ENCODE measurements at places on chromosomes 6 and 20.

- no peak for DNase-seq
Observed at GRCh38 chr6:38813041-38813823, 98.1 kb downstream of the DNAH8 start.

- DNase-seq, result no peak
Observed at GRCh38 chr6:92369309-92369708, 1050.0 kb downstream of the EPHA7 start.

GRCh38 chr20:37969949-37970855 is 63.1 kb downstream of the TTI1 start:
- DNase-seq, result no peak

DNA sequence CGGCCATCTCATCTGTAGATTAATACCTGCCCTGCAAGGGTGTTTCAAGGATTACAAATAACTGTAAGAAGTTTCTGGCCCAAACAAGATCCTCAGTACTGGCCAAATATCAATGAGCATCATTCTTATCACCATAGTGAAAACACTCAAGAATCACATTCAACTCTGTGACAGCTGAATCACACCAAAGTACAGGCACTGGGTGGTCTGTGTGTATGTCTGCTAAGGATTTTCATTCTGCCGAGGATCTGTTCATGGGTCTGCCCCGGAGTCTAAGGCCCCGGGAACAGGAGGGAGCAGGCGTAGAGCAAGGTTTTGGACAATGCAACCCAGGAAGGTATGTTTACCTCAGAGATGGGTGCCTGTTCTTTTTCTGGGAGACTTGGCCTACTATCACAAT is 110.5 kb downstream of the TRERF1 start:
- no peak for DNase-seq

DNA sequence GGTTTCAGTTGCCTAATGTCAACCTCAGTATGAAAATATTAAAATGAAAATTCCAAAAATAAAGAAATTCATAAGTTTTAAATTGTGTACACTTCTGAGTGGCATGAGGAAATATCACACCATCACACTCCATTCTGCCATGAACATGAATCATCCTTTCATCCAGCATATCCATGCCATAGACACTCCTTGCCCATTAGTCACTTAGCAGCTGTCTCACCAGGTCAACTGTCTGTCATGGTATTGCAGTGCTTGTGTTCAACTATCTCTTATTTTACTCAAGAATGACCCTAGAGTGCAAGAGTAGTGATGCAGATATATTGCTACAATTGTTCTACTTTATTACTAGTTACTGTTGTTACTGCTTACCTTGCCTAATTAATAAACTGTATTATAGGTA is 712.4 kb downstream of the EPHA7 start:
- DNase-seq, result no peak

DNA sequence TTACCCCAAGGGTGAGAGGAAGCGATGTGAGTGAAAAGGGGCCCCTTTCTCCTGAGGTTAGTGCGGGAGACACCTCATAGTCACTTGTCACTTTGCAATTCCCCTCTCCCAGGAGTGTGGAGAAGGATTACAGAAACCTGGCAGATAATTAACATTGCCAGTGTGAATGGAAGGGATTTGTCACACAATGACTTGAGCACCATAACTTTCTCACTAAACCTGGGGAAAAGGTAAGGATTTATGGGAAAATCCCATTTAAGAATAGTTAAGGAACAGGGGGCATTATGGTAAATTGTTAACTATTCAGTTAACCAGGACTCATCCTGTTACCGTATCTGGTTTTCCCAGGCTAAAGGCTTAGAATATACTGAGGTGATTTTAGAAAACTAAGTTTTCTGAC is 219.5 kb upstream of the JAG1 start:
- no peak for DNase-seq

GRCh38 chr6:162082520-162082919 is 645.0 kb downstream of the PRKN start:
- DNase-seq, result no peak

- no peak for DNase-seq
Observed at GRCh38 chr20:32898729-32899128, 40.0 kb downstream of the EFCAB8 start.

GRCh38 chr6:142943711-142944123 is 1.3 kb downstream of the HIVEP2 start:
- peak; percentile 38 for DNase-seq

DNA sequence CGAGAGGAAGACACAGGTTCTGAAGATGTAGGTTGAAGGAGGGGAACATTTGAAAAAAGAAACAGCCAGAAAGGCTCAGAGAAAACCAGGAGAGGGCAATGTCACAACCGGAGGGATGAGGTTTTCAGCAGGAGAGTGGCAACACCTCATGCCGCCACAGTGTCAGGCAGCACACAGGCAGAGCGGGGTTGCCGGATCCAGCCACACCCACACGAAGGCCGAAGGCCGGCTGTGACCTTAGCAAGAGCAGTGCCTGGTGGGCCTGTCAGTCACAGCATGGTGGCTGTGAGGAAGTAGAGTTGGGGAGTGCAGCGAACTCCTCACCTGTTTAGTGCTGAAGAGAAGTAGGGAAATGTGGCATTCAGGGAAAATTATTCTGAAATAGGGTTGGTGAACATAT is 14.0 kb downstream of the HDDC2 start:
- DNase-seq, result no peak

GRCh38 chr20:48246061-48246790 is 460.9 kb upstream of the SULF2 start:
- DNase-seq, result no peak

- no peak for DNase-seq
Observed at GRCh38 chr6:166446567-166447065, 63.9 kb upstream of the MPC1 start.

DNA sequence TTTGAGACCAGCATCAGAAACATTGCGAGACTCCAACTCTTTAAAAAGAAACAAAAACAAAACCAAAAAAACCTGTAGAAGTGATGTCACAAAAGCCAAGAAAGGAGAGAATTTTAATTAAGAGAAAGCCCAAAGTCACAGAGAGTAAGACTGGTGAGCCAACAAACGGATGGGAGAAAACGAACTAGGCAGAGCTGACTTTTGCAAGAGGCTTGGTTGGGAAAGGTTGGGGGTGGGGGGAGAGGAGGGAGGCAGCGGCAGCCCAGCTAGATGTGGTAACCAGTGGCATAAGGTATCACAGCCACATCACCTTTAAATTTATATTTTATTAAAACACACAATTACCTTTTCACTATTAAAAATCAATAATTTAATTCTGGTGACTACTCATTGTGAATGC is 23.5 kb downstream of the NOL7 start:
- DNase-seq, result no peak

GRCh38 chr20:47989957-47990356 is 204.7 kb upstream of the SULF2 start:
- DNase-seq, result no peak

DNA sequence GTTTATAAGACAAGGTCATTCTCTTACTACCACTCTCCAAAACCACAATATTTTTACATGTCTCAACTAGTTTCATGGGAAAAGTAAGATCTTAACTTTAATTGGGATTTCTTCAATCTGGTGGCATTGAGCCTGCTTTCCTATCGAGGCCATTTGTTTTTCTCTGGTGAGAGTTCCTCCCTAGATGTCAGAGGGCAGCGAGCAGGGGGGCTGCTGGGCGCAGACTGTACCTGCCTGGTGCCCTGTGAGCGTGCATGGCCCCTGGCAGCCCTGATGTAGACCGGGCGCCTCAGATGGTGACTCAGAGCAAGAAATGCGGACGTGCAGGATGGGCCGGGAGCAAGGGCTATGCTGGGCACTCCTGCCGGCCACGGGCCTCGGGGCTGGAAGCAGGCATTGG is 27.2 kb downstream of the ERMARD start:
- no peak for DNase-seq

- no peak for DNase-seq
Observed at GRCh38 chr6:136895901-136896300, 26.2 kb upstream of the SLC35D3 start.

DNA sequence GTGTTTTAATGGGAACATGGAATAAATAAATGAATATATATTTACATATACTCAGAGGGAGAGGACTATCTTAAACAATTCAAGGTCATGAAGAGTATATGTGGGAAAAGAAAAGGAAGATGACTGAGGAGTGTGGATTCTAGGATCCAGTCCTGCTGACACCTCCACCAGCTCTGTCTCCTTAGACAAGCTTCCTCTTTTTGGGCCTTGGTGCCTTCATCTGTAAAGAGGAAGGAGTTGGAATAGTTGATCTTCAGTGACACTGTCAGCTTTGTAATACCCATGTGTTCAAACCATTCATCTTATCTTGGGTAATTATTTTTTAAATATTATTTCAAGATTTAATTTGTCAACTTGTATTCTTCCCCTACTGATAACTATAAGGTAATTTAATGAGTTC is 338.0 kb downstream of the ADGRB3 start:
- no peak for DNase-seq

DNA sequence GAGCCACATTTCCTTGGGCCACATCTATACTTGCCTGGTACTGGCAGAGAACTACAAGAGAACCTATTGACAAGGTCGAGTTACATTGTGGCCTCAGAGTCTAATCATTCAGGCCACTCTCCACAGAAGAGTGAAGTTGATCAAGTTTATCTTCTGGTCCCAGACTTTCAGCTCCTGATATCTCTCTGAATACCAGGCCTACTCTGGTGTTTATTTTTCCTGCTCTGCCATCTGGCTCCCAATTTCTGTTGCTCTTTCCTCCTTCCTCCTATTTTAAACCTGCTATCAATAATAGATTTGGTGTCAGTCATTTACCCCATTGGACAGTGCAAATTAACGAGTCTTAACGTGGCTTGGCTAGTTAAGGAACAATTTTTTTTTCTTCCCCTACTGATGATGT is 46.6 kb downstream of the SCGN start:
- no peak for DNase-seq

GRCh38 chr6:16883414-16883813 is 122.2 kb upstream of the ATXN1 start:
- DNase-seq, result no peak

DNA sequence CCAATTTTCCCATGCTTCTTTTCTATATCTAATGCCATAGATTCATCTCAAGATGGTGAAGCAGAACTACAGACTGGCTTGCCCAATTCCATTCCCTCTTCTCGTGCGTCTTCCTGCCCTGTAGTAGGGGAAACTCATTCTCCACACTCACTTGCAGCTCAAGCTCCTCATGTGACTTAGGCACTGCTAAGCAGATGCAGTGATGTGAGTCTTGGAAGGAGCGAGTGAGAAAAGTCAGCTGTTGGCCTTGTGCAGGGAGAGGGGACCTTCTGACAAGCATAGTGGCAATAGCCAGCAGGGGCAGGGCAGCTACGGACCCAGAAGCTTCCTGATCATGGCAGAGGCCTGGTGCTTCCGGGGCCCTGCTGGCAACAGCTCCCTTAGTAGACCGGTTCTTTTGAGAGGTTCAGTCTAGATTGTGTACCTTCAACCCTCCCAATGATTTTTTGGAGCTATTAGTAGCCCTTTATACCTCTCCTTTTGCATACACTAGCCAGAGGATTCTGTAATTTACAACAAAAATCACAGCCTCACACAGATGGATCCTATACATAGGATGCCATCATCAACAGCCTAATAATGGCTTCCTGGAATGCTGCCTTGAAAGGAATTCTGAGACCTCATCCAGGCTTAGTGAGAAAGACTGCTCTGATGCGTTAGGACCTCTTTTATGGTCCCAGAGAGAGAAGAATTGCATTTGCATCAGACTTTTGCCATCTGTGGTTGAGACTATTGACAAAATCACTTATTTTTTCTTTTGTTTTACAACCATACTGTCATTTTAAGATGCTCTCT is 121.5 kb upstream of the RIPOR2 start:
- no peak for DNase-seq

GRCh38 chr6:108179741-108180140 is 13.9 kb downstream of the NR2E1 start:
- DNase-seq, result no peak

GRCh38 chr20:24763386-24764026 is 185.6 kb upstream of the CST7 start:
- DNase-seq, result no peak

DNA sequence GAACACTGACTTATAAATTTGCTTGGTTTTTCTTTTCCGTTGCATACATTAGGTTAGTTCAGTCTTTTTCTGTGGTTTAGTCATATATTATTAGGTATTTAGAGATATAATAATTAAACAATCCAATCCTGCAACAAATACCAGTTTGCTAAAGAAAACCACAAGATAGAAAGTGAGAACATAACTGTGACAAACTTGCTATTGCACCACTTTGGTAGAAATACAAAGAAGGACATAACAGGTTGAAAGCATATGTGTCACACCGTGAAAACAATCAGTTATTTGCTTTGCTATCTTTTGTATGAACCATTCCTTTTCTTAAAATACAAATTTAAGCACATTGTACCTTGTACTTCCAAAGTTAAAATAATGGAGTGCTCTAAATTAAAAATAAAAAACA is 42.0 kb upstream of the KCNQ5 start:
- DNase-seq, result no peak

GRCh38 chr6:101550451-101550850 is 156.9 kb downstream of the GRIK2 start:
- no peak for DNase-seq

GRCh38 chr6:7902221-7902620 is 8.4 kb downstream of the TXNDC5 start:
- DNase-seq, result no peak

DNA sequence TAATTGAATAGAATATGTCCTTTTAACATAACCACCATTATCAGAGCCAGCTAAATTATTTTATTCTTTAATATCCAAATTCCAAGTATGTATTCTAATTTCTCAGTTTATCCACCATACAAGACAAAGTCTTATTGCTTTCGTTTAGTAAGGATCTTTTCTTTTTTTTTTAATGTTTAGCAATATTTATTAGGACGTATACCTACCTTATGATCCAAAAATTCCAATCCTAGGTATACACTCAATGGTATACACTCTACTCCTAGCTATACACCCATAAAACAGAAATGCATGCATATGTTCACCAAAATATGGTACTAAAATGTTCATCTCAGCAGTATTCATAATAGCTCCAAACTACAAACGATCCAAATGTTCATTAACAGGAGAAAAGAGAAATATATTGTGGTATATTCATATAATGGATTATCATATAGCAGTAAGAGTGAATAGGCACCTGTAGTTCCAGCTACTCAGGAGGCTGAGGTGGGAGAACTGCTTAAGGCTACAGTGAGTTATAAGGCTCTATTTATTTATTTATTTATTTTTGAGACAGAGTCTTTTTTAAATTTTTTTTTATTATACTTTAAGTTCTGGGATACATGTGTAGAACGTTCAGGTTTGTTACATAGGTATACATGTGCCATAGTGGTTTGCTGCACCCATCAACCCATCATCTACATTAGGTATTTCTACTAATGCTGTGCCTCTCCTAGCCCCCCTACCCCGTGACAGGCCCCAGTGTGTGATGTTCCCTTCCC is 17.3 kb downstream of the TNFAIP3 start:
- DNase-seq, result no peak

DNA sequence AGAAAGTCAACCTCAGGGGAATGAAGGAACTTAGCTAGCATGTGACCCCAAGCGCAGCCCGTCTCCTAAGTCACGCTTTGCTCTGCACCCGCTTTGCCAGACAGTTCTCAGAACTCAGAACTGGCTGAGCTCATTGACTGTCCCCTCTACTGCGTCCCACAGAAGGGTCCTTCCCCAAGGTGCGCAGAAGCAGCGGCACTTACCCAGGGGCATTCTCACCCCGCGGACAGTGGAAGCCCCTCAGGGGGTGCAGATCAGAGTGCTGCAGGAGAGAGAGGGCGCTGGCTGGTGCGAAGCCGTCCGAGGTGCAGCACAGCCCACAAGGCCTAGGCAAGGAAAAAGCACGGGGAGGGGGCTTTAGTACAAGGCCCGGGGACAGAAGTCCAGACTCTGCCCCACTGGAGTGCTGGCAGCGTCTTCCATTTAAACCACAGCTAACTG is 807 bp downstream of the SNHG17 start:
- no peak for DNase-seq

- DNase-seq, result peak; percentile 91
Observed at GRCh38 chr6:47134476-47135189, 92.5 kb upstream of the ADGRF1 start.
